ENCODE measurements at places on chromosomes 5 and 9. TPM values are rescaled to one million over a fixed set of nuclear protein-coding genes. Genes with fewer than 3 reads are reported as not detected.

TMEM252 gene
- total RNA-seq, result not detected

CD274 gene
- total RNA-seq, result 0.67 TPM

C9 gene
- total RNA-seq, result 0.39 TPM

IGFBPL1 gene
- 1.3 TPM for total RNA-seq

SPATA31C1 gene
- not detected for total RNA-seq

PCSK5 gene
- total RNA-seq, result 13.0 TPM

GOLM1 gene
- 60.0 TPM for total RNA-seq

IL5 gene
- total RNA-seq, result not detected

WHRN gene
- 1.4 TPM for total RNA-seq

EIF4E1B gene
- not detected for total RNA-seq

COL23A1 gene
- total RNA-seq, result 0.18 TPM

SLC36A3 gene
- total RNA-seq, result not detected

PCDHGB2 gene
- 1.00 TPM for total RNA-seq

SPINK4 gene
- 2.1 TPM for total RNA-seq

KCNT1 gene
- total RNA-seq, result 0.14 TPM
